SW480 (cell line): ENCODE measurements at places on chromosomes 1 and 21.
A peak's percentile ranks its signal among the peaks of the same experiment; 100 is the strongest.

DNA sequence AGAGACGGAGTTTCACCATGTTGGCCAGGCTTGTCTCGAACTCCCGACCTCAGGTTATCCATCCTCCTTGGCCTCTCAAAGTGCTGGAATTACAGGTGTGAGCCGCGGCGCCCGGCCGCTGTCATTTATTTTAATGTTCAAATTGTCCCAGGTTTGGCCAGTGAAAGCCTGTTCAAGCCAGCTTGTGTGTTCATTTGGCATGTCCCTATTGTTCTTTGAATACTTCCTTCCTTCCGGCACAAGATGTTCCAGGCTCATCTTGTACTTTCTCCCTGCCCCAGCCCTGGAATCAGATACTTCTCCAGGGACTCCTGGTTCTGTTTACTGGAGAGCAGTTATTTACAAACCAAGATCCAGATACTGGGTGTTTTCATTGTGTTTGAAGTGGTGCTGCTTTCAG lies 37.0 kb downstream of the ZBTB8B start:
- DNase-seq: no peak

GRCh38 chr1:202616355-202616915 lies 93.8 kb downstream of the SYT2 start:
- no peak for DNase-seq

DNA sequence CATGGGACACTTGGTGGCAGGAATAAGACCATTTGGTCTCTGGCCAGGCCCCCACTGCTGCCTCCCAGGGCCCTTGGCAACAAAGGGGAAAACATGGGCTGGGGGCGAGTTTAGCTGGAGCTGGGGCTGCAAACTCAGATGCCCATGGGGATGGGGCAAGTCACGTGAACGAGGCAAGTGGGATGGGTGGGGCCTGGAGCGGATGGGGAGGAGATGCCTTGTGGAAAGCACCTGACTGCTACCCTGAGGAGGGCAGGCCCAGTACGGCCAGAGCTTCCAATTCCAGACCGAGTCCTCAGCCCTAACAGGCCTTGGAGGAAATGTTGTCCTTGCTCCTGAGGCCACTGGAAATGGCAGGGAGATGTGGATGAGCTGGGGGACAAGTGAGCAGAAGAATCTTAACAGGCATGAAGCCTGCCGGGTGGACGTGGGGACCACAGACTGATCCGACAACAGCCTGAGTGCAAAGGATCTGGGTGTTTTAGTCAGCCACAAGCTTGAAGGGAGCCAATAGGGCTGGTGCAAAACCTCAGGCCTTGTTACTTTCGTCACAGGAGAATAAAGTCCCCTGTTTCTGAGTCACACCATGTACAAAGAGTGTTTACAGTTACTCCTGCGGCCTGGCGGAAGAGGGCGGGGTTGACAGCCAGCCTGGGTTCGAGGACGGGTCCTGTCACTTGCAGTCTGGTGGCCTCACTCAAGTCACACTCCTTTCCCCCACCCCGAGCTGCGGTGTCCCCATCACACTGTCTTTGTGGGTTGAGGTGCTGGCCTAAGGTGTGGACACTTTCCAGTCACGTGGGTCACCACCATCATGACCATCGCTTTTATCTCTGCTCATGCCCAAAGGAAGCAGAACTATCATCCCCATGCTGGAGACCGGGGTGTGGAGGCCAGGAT lies 19.1 kb downstream of the RUNX3 start:
- peak; percentile 72 for DNase-seq

- no peak for DNase-seq
Measured at GRCh38 chr1:82517586-82517985, 716.9 kb downstream of the ADGRL2 start.

- no peak for DNase-seq
Measured at GRCh38 chr1:207440626-207441025, 13.5 kb upstream of the CR2 start.

DNA sequence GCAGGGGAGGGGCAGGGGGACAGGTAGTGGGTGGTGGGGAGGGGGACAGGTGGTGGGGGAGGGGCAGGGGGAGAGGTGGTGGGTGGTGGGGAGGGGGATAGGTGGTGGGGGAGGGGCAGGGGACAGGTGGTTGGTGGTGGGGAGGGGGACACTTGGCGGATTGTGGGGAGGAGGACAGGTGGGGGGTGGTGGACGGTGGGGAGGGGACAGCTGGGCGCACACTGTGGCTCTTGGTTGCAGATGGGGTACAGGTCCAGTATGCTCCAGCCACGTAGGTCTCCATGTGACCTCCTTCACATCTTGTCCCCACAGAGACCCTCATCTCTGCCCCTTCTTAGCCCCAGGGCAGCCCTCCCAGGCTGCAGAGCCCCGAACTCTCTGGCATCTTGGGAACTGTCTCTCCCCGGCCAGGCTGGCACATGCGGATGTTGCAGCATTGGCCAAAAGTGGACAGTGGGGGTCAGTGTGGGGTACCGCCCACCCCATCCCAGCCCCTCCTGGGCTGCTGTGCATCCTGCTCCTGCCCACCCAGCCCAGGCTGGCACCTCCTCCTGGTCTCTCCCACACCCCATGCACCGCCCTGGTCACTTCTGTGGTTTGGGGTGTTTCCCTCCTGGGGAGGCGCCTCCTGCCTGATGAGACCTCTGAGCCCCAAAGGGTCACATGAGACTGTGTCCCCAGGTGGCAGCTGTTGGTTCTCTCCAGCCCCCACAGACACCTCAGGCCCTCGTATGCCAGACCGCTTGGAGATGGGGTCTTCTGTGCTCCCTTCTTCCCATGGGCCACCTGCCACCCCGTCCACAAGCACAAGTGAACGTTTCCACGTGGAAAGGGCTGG lies 7.6 kb upstream of the SLC19A1 start:
- DNase-seq: no peak
